ENCODE measurements at places on chromosomes 16 and 17. TPM values are rescaled to one million over a fixed set of nuclear protein-coding genes. Genes with fewer than 3 reads are reported as not detected.

Gene HOXB7
- total RNA-seq, result 28.9 TPM

DNA sequence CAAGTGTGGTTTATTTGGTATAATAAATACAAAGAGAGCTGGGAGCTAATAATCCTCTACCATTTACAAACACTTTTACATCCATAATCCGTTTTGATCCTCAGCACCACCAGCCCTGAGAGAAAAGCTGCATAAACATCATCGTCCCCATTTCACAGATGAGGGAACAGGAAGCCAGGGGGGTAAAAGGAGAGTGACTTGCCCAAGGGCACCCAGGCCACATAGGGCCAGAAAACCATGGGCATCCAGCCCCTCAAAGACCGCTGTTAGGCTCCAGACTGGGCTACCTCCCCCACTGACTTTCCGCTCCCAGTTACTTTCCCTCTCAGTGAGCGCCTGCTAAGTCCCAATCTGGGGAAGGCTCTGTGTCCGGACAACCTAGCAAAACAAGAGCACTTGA is 6.7 kb downstream of the STX1B start:
- DNase-seq, result no peak

DNA sequence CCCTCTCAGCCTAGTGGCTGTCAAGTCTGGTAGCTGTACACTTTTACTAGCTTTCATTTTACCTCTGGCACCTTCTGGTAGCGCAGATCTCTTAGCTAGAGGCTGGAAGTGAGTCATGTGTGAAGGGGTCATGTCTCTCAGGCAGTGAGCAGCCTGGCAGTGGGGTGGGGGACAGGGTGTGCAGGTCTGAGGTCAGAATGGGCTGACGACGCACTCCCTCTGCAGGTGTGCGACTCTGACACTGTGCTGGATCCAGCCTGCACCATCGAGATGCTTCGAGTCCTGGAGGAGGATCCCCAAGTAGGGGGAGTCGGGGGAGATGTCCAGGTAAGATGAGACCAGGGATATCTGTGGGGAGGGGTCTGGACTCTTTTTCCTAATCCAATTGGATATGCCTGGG is 7.8 kb downstream of the HAS3 start:
- no peak for DNase-seq

DNA sequence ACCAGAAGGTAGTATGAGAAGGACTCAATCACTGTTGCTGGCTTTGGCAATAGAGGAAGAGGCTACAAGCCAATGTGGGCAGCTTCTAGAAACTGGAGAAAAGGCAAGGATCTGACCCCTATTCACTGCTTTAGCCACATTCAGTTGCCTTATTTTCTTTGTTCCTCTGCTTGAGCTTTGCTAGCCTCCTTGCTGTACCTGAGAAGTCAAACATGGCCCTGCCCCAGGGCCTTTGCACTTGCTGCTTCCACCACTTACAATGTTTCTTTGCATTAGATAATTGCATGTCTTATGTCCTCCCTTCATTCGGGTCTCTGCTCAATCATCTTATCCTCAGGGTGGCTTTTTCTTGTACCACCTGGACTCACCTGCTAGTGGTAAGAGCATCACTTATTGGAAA is 15.8 kb downstream of the HS3ST4 start:
- DNase-seq, result no peak

- DNase-seq, result no peak
Observed at GRCh38 chr17:62663304-62663703, 35.8 kb downstream of the MRC2 start.

GRCh38 chr16:8943966-8944759 is 19.5 kb downstream of the USP7 start:
- DNase-seq, result no peak

GRCh38 chr17:76014100-76014924 is 12.8 kb downstream of the EVPL start:
- DNase-seq, result peak; percentile 70

DNA sequence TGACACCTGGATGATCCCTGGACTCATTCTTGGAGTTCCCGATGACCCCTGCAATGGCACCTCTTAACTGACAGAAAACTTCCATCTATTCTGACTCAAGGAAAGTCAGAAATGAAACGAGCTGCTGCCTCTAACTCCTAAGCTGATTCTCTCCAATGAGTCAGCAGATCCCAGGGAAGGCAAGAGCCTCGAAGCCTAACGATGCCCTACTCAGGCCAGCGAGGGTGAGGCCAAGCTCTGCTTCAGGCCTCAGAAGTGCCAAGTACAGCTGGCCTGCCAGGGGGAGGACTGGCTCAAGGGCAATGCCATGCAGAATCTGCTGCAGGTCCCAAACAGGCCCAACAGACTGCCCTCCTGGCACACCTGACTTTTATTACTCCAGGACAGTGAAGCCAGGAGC is 36.3 kb downstream of the PLXDC1 start:
- DNase-seq, result no peak

GRCh38 chr17:77872199-77872598 is 86.3 kb upstream of the TNRC6C start:
- no peak for DNase-seq

DNA sequence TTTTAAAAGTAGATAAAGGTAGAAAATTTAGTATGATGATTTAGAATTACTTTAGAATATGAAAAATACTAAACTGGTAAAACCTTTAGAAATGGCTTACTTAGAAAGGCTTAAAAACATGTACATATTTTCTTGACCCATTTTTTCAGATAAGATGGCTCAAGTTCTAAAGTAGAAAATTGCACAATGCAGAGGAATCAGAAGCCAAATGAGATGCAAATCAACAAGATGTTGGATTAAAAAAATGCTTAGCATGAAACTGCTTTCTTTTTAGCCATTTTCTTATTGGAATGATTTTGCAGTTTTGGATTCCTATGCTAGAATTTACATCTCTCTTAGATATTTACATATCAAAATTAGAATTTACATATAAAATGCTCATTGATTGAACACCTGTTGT is 1.5 kb upstream of the KRTAP3-1 start:
- DNase-seq, result no peak

GRCh38 chr17:42409523-42410318 is 13.3 kb downstream of the CAVIN1 start:
- DNase-seq, result peak; percentile 76

GRCh38 chr16:31377210-31377903 is 15.8 kb upstream of the ITGAD start:
- DNase-seq, result no peak

Gene TELO2
- total RNA-seq, result 58.7 TPM

DNA sequence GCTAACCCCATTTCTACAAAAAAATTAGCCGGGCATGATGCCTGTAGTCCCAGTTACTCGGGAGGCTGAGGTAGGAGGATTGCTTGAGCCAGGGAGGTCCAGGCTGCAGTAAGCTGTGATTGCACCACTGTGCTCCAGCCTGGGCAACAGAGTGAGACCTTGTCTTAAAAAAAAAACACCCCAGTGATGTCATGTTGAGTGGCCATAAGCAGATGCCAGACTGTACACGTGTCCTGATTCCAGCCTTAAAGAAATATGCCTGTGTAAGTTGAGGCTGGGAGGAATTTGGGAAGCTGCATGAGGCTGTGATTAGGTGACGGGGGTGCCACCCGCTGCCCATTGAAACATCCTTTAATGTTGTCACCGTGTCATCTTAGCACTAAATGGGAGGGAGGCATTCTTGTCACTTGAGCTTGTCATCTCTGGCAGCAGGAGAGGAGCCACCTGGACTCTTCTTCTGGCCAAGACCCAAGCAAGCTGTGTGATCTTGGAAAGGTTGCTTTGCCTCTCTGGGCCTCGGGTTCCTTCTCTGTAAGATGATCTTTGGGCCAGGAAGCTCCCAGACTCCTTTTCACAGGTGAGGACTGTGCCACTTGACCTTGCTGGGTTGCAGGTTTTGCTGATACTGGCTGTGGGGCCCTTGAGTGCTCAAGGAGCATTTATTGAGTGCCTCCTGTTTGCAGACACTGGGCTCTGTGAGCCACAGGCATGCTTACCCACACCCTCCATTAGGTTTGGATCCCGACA is 98.3 kb upstream of the CIBAR2 start:
- DNase-seq, result no peak

Gene GDPD3
- total RNA-seq, result 53.1 TPM

DNA sequence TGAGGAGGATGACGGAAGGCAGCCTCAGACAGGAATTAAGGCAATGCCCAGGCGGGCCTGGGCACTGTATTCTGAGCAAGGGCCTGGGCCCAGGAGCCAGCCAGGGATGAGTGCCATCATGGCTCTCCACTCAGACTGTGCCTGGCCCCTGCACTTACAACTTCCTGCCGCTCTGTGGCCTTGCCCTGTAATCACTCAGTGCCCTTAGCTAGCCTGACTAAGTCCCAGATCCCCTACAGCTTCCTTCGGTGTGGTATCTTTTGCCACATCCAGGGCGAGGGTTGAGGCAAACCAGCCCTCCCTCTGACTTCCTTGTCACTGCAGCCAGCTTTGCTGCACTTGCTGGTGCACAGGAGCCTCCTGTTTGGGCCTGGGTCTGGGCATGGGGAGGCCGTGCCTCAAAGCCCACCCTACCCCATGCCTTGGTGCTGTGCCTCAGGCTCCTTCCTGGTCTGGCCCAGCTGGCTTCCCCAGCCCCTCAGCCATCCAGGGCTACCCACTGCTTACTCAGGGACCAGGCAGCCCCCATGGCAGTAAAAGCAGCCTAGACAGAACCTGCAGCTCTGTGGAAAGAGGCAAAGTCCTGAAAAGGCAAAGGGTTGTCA is 9.3 kb downstream of the SLC46A1 start:
- DNase-seq, result no peak

Gene SCGB1C2
- total RNA-seq, result not detected

Gene TLCD3B
- not detected for total RNA-seq

GRCh38 chr17:9918804-9919352 is 13.8 kb upstream of the RCVRN start:
- no peak for DNase-seq

- no peak for DNase-seq
Observed at GRCh38 chr16:3190949-3191353, 2.9 kb downstream of the OR1F1 start.

Gene CLEC3A
- not detected for total RNA-seq

DNA sequence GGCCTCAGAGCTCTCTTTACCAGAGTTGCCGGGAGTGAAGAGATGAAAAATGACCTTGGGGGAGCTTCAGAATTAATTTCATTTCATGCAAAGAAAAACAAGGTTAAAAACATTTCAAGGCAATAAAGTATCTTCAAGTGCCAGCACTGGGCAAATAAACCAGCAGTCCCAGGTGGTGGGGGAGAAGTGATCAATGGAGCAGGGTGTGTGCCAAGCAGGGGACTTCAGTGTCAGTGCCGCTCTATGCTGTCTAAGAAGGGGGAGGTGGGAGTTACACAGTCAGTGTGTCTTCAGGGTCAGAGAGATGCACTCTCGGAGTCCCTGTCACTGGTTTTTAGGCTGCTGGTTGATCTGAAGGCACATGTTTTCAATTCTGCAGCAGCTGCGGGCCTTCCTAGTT is 57.2 kb upstream of the MGAT5B start:
- DNase-seq, result no peak

DNA sequence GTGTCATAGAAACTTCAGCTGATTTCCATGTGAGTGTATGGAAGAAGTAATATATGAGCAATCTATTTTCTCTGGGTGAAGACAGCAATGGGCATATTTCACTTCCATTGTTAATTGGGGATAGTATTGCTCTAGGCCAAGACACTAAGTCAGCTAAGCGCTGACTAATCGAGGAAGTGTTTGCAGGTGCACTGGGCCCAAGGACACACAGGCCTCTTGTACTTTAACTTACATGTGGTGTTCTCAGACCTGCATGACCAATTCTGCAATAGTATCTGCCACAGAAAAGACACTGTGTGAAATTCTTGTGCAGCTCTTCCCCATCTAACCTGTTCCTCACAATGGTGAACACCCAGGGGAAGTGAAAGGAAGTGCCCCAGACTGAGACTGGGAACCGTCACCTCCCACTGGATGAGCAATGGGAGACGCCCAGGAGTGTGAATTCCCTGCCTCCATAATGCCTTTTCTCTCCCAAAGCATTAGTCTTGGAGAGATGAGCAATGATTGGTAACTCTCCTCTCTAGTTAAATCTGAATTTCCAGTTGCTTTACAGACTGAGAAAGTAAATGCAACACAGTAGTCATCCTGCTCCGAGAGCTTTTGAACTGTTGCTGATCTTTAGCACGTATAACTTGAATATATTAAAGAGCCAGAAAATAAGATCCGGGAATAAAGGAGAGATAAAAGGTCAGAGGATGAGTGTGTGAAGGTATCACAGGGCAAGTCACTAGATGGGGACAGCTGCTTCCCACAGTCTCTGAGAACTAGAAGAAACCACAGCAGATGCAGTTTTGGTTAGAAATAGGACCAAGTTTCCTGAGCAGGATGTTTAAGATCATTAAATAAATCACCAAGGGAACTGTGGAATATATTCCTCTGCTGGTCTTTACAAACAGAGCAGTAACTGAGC is 82.6 kb downstream of the CDK5R1 start:
- no peak for DNase-seq

Gene PLEKHG4
- total RNA-seq, result 10.3 TPM

GRCh38 chr16:88646345-88647034 is 4.4 kb downstream of the CYBA start:
- DNase-seq, result no peak

DNA sequence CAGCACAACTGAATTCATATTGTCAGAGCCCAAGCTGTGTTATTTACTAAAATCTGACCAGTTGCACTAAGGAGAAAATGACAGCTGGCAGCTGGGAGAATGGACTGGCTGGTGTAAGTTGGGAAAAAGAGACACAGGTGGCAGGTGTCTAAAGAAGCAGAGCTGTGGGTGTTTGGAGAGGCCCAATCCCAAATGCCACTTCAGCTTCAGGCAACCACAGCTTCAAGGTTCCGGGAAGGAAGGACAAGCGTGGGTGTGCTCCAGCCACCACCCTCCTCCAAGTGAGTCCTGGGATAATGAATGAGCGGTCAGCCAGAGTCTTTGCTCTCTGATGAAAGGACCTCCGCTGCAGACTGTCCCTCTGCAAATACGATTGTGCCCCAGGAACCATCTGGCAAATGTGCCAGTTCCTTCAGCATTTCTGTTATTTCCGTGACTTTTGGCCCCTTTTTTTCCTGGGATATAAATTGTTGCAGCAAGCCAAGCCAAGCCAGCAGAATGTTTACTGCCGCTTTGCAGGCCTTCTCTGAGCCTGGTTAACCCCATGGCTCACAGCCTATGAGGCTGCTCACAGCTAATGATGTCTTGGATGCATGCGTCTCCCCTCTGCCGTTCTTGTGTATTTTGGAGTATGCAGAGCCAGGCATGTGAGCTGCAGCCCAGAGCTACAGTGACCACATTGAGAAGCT is 9.5 kb upstream of the RHBDL3 start:
- no peak for DNase-seq

DNA sequence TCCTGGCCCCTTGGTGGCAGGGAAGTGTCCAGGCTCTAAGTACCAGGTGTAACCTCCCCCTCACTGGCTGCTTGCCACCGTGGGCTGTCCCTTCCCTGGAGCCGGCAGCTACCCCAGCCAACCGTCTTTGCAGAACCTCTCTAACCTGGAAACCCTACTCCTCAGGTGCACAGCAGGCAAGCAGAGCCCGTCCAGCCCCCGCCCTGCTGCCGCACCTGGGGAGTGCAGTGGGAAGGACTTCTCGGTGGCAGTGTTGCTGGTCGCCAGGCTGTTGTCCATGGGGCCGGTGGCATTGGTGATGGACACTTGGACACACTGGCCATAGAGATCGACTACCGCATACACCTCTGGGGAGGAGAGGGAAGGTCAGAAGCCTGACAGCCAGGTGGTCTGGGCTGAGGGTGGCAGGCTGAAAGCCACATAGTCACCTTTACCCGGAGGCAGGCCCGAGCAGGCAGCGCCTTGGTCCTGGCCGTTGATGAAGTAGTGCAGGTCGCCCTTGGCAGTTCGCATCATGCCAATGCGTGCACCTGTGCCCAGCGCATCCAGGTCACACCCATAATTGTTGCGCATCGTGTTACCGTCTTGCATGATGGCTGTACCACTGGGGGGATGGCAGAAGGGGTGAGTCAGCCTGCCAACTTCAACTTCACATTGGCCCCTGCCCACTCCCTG is 6.5 kb downstream of the NEURL4 start:
- no peak for DNase-seq

Measured in ureter (tissue), 1 donor.